A549 treated with ZK216348 at 1 μM for 4 hours (cell line): ENCODE measurements at places on chromosomes 16 and 17. TPM values are rescaled to one million over a fixed set of nuclear protein-coding genes. Genes with fewer than 3 reads are reported as not detected.

Gene KRTAP4-5
- not detected in 5 replicates for total RNA-seq

Gene SRCIN1
- total RNA-seq, result 0.84 to 4.3 TPM (median 2.4 TPM) in 5 replicates

Gene WSCD1
- total RNA-seq, result 1.9 to 3.9 TPM (median 3.3 TPM) in 5 replicates

Gene SLC47A1
- total RNA-seq, result 21.0 to 24.5 TPM (median 22.7 TPM) in 5 replicates

Gene TPSB2
- 0.20 to 0.27 TPM in 2 of 5 replicates, not detected in the others for total RNA-seq

Gene RPL38
- 2,416 to 3,988 TPM (median 2,703 TPM) in 5 replicates for total RNA-seq

Gene THAP11
- total RNA-seq, result 25.2 to 46.3 TPM (median 44.5 TPM) in 5 replicates

Gene ALDH3A1
- 787 to 1,153 TPM (median 809 TPM) in 5 replicates for total RNA-seq

Gene CHMP6
- 29.1 to 38.1 TPM (median 32.9 TPM) in 5 replicates for total RNA-seq

Gene GRB7
- total RNA-seq, result 3.9 to 7.4 TPM (median 5.1 TPM) in 5 replicates

Gene CMTM2
- not detected in 5 replicates for total RNA-seq

Gene FAM20A
- not detected in 5 replicates for total RNA-seq

Gene MARVELD3
- total RNA-seq, result 0.08 to 0.52 TPM (median 0.41 TPM) in 4 of 5 replicates, not detected in the other

Gene CLEC10A
- not detected in 5 replicates for total RNA-seq

Gene KRT33B
- not detected in 5 replicates for total RNA-seq

Gene TNK1
- 1.3 to 1.9 TPM (median 1.8 TPM) in 5 replicates for total RNA-seq

Gene CDRT15L2
- total RNA-seq, result not detected in 5 replicates

Gene GSPT1
- 176 to 245 TPM (median 196 TPM) in 5 replicates for total RNA-seq

Gene MAF
- total RNA-seq, result 0.25 to 0.55 TPM (median 0.39 TPM) in 5 replicates

Gene CLEC3A
- not detected in 5 replicates for total RNA-seq

Gene CTCF
- total RNA-seq, result 34.2 to 38.7 TPM (median 36.1 TPM) in 5 replicates

Gene GPR139
- total RNA-seq, result not detected in 5 replicates

Gene SBK1
- total RNA-seq, result 0.17 to 0.45 TPM (median 0.35 TPM) in 5 replicates

Gene GINS3
- total RNA-seq, result 20.2 to 22.4 TPM (median 21.6 TPM) in 5 replicates

Gene HSPB9
- total RNA-seq, result not detected in 5 replicates

Gene CTRL
- total RNA-seq, result 1.0 to 2.5 TPM (median 1.4 TPM) in 5 replicates

Gene EFNB3
- 1.2 to 1.7 TPM (median 1.5 TPM) in 5 replicates for total RNA-seq

Gene CES1
- total RNA-seq, result 30.8 to 52.0 TPM (median 33.8 TPM) in 5 replicates

Gene MPP3
- total RNA-seq, result 11.5 to 19.4 TPM (median 16.2 TPM) in 5 replicates

Gene GLP2R
- 6.4 to 16.6 TPM (median 10.3 TPM) in 5 replicates for total RNA-seq

Gene PABPN1L
- total RNA-seq, result not detected in 5 replicates
